RWPE2 (cell line): ENCODE measurements at places on chromosomes 5 and 9.

GRCh38 chr9:112061152-112061740 lies 113.9 kb downstream of the SUSD1 start:
- peak; percentile 75 for DNase-seq
- H3K27ac ChIP-seq = peak overlapping the region; percentile 90
- no peaks in the 10 kb centered on the region for H3K27me3 ChIP-seq
- no peaks in the 10 kb centered on the region for H3K36me3 ChIP-seq

DNA sequence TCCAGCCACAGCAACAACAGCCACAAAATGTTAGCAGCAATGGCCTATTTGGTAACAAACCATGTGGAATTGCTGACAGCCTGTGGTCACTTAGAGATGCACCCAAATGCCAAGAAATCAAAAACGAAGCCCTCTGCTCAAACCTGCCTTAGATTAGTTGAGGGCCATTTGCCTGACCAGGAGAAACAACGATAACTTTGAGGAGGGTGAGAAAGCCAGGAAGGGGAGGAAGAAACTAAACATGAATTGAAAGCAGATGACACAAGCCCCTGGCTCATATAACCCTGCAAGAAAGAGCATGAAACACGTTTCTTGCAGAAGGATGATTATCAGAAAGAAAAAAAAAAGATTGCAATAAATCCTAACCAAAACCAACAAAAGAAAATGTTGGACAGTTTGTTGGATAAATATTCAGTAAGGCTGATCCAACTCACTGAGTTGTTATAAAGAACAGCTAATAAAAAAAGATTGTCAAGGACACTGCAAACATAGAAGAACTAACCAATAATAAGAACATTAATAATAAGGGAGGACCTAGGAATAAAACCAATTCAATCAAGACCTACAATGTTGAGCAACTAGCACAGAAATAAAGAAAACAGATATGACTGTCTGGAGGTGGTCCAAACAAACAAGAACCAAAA lies 140.5 kb upstream of the SLC30A5 start:
- H3K4me1 ChIP-seq = peaks cover 7% of the 10 kb centered on the region
- H3K4me3 ChIP-seq = no peak overlapping the region
- no peaks in the 10 kb centered on the region for H3K36me3 ChIP-seq
- no peaks in the 10 kb centered on the region for H3K27me3 ChIP-seq
- DNase-seq = no peak
- H3K27ac ChIP-seq = no peak overlapping the region

DNA sequence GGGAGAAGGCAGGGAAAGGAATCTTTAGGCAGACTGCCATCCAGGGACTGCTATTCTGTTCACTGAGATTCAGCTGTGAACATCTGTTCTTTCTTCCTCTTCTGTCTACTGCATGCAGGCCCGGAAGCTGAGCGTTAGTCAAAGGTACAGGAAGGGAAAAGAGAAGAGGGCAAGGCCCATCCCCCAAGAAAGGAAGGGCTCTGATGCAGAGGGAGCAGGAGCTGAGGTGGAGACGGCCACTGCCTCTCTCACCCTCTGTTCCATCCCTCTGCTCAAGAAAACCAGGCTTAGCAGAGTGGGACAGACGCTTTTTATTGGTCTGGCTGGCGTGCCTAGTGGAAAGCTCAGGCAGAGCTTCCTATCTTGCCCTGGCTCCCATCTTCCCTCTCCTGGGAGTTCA lies 57.6 kb downstream of the PFDN1 start:
- peaks cover 18% of the 10 kb centered on the region for H3K4me1 ChIP-seq
- H3K27ac ChIP-seq = no peak overlapping the region
- H3K36me3 ChIP-seq = peaks cover 12% of the 10 kb centered on the region
- peak; percentile 33 for DNase-seq
- H3K27me3 ChIP-seq = no peaks in the 10 kb centered on the region

- no peak overlapping the region for H3K27ac ChIP-seq
- H3K36me3 ChIP-seq = no peaks in the 10 kb centered on the region
- DNase-seq = no peak
- peaks cover 3% of the 10 kb centered on the region for H3K27me3 ChIP-seq
- H3K4me1 ChIP-seq = no peaks in the 10 kb centered on the region
Observed at GRCh38 chr5:167305591-167306213, 985.7 kb upstream of the WWC1 start.

DNA sequence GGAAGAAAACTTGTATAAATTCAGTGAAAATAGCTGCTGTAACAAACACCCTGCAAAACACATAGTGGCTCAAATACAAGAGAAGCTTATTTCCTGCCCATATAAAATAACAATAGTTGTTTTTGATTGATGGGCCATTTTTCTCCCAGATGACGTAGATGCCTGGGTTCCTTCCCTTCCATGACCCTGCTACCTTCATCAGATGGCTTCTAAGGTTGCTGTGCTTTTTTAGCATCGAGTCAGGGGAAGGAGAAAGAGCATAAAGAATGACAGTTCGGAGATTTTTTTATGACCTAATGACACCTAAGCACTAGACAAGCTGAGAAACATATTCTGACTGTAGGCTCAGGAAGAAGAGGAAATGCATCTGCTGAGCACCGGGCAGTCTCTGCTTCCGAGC lies 34.7 kb upstream of the DPYSL3 start:
- no peak for DNase-seq
- H3K4me1 ChIP-seq = no peaks in the 10 kb centered on the region
- no peaks in the 10 kb centered on the region for H3K36me3 ChIP-seq

DNA sequence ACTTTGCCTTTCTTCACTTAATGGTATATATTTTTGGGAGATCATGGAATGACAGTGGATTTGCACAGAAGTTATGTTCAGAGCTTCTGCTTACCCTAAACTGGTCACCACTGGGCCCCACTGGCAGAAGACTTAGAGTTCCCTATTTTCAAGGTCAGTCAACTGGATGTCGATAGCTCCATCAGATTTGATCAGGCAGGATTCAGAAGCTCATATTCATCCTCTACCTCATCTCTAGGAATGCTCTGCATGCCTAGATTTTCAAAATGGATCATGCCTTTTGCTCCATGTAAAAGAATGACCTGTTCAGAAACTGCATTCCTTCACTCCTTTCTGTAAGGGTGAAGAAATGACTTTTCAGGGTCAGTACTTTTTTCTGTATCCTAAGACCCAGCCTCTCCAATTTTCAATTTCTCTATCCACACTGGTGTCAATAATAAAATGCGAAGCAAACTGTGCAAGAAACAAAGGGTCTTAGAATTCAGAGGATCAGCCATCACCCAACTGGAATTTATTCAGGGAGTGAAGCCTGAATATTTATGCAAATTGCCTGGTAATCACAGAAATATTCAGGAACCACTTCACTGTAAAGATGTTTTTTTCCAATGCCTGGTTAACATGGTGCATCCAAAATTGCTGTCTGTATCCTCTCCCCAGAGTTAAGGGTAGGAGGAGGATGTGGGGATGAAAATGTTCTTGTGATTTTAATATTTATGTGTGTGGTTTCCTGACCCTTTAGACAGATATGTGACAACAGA lies 125.4 kb downstream of the DOCK2 start:
- no peak overlapping the region for H3K4me3 ChIP-seq
- H3K27me3 ChIP-seq = no peaks in the 10 kb centered on the region
- peaks cover 7% of the 10 kb centered on the region for H3K4me1 ChIP-seq
- H3K36me3 ChIP-seq = no peaks in the 10 kb centered on the region

DNA sequence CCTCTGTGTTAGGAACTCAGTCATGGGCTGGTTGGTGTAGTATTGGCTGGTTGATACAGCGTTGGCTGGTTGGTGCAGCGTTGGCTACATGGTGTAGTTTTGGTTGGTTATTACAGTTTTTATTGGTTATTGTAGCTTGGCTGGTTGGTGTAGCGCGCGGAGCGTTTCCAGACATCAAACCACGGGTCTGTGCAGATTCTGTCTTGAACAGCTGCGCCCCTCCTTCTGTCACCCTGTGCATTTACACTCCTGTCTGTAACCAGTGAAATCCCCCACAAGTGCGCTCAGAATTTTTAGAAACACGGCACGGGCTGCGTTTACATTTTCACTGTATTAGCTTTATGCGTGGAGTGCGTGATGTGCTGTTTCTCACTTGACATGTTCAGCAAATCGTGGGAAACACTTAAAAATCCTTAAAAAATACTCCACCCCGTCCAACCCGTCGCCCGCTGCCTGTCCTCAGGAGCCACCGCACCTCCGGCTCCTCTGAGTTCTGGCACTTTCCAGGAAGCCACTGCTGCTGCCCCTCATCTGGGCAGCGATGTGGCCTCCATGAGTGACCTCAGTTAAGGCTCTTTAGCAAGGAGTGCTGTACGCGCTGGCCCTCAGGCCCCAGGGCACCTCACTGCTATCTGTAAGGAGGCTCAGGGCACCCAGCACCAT lies 20.8 kb downstream of the NKD2 start:
- no peaks in the 10 kb centered on the region for H3K4me1 ChIP-seq
- DNase-seq = no peak
- no peaks in the 10 kb centered on the region for H3K36me3 ChIP-seq
- no peak overlapping the region for H3K27ac ChIP-seq
- H3K27me3 ChIP-seq = peaks cover 11% of the 10 kb centered on the region

GRCh38 chr5:112655513-112655912 lies 82.2 kb upstream of the APC start:
- no peaks in the 10 kb centered on the region for H3K36me3 ChIP-seq
- H3K4me1 ChIP-seq = no peaks in the 10 kb centered on the region
- no peak for DNase-seq
- no peaks in the 10 kb centered on the region for H3K27me3 ChIP-seq

GRCh38 chr5:9125852-9126251 lies 420.0 kb downstream of the SEMA5A start:
- no peaks in the 10 kb centered on the region for H3K27me3 ChIP-seq
- H3K4me1 ChIP-seq = peaks cover 4% of the 10 kb centered on the region
- DNase-seq = no peak
- H3K27ac ChIP-seq = no peak overlapping the region
- no peak overlapping the region for H3K4me3 ChIP-seq
- H3K36me3 ChIP-seq = no peaks in the 10 kb centered on the region

DNA sequence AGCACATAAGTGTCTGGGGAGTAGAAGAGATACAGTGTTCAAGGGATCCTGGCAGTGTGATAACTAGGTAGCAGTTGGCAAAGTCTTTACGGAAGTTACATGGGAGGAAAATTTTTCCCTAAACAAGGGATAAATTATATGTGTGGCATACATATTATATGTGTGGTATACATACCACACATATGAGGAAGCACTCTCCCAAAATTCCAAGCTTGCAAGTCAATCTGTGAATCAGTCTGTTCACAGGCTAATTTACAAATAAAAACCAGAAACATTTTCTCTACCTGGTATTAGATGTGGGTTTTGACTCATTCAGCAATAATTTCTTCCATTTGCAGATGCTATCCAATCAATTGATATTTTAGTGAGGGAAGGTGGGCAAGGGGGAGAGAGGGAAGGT lies 110.0 kb downstream of the ISOC1 start:
- DNase-seq = no peak
- peaks cover 3% of the 10 kb centered on the region for H3K27me3 ChIP-seq
- no peaks in the 10 kb centered on the region for H3K4me1 ChIP-seq
- no peaks in the 10 kb centered on the region for H3K36me3 ChIP-seq
- H3K27ac ChIP-seq = no peak overlapping the region

GRCh38 chr9:2461892-2462291 lies 159.7 kb upstream of the VLDLR start:
- no peaks in the 10 kb centered on the region for H3K4me1 ChIP-seq
- no peaks in the 10 kb centered on the region for H3K36me3 ChIP-seq
- no peak overlapping the region for H3K27ac ChIP-seq
- H3K4me3 ChIP-seq = no peak overlapping the region
- DNase-seq = no peak

DNA sequence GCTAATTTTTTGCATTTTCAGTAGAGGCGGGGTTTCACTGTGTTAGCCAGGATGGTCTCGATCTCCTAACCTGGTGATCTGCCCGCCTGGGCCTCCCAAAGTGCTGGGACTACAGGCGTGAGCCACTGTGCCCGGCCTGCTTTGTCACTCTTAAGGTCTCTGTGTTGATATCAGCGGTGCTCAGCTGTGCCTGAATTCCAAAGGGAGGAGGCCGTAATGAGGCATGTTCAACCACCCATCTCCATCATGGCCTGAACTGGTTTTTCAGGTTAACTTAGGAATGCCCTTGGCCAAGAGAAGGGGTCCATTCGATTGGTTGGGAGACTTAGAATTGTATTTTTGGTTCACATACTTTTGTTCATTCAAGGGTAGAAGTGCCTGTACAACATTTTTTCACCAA lies 22.0 kb downstream of the HSD17B3 start:
- H3K27me3 ChIP-seq = no peaks in the 10 kb centered on the region
- DNase-seq = no peak
- no peak overlapping the region for H3K4me3 ChIP-seq
- no peaks in the 10 kb centered on the region for H3K36me3 ChIP-seq

DNA sequence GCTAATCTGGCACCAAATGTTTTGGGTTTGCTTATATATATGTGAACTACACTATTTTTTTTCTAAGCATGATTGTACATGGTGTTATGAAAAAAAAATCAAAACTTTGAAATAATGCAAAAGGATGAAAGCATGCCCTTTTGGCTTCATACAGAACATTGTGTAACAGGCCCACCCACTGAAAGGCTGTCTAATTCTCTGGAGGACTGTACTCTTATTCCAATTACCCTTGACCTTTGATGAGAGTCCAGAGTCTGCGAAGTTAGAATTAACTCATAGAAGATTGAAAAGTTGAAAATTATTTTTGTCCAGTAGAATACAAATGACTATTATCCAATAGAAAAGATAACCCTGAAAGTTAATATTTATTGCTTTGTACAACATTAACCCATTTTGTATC lies 117.4 kb downstream of the ADAMTS12 start:
- no peak overlapping the region for H3K4me3 ChIP-seq
- no peaks in the 10 kb centered on the region for H3K36me3 ChIP-seq
- H3K4me1 ChIP-seq = peaks cover 2% of the 10 kb centered on the region
- no peak for DNase-seq

- DNase-seq = no peak
- H3K27me3 ChIP-seq = no peaks in the 10 kb centered on the region
- no peak overlapping the region for H3K4me3 ChIP-seq
- H3K36me3 ChIP-seq = no peaks in the 10 kb centered on the region
- H3K27ac ChIP-seq = no peak overlapping the region
Observed at GRCh38 chr5:150848271-150848670, 1.9 kb downstream of the IRGM start.

DNA sequence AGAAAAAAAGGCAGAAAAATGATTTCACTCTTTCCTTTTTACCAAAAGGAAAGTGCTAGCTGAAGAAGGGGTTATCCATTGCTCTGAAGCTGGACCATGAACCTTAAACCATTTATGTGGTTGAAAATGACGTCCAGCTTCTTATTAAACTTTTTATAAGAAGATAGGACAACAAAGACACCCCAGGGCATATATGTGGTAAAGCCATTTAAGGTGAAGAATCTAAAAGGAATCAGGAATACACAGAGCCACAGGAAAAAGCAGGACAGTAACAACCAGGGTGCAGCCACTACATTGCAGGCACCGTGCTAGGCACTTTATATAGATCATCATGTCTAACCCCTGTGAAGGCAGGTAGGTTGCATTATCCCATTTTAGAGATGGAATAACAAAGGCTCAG lies 42.1 kb downstream of the RASEF start:
- no peaks in the 10 kb centered on the region for H3K4me1 ChIP-seq
- no peak overlapping the region for H3K27ac ChIP-seq
- H3K36me3 ChIP-seq = no peaks in the 10 kb centered on the region
- no peak overlapping the region for H3K4me3 ChIP-seq
- no peak for DNase-seq
